ENCODE measurements at places on chromosomes 4 and X. TPM values are rescaled to one million over a fixed set of nuclear protein-coding genes. Genes with fewer than 3 reads are reported as not detected.

The TRIM61 gene
- polyA plus RNA-seq: 0.30 TPM

The SSX4B gene
- not detected for polyA plus RNA-seq

DNA sequence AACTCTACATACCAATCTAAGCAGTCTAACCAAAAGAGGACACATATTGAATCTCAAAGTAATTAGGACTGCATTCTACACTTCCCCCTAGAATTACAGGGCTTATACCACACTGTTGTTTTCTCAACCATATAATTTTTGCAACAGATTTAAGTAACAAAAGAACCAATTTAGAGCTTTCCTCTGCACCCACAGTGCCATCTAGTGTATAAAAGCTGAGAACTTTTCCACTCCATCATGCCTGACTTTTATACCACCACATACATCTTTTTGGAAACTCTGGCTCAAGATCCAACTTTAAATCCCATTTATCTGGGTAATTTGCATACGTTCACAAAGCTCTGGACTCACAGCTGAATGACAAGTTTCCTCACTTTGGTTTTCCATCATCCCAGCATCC, 99.5 kb downstream of the EFHC2 start:
- no peaks in the 10 kb centered on the region for H3K27me3 ChIP-seq
- DNase-seq: no peak
- no peak overlapping the region for H3K4me3 ChIP-seq
- no peak overlapping the region for H3K27ac ChIP-seq

GRCh38 chr4:176959980-176960379, 167.3 kb upstream of the VEGFC start:
- no peak overlapping the region for H3K27ac ChIP-seq
- H3K36me3 ChIP-seq: no peaks in the 10 kb centered on the region
- no peaks in the 10 kb centered on the region for H3K4me1 ChIP-seq
- no peak overlapping the region for H3K4me3 ChIP-seq
- DNase-seq: no peak
- H3K27me3 ChIP-seq: no peaks in the 10 kb centered on the region

DNA sequence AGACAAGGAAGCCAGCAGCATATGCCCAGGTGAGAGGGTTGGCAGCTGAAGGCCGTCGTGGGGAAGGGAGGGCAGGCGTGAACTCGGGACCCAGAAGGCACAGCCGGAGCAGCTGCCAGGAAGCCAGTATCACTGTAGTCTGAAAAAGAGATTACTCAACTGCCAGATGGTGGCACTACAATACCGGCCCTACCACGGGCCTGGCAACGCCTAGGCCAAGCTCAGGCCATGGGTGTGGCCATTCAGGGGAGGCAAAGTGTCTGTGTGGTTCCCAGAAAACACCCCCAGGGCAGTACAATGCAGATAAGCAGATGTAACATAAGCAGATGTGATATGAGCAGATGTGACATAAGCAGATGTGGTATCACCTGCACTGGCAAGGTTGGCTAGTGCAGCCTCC, 236.0 kb downstream of the AFAP1 start:
- no peak overlapping the region for H3K27ac ChIP-seq
- H3K4me1 ChIP-seq: no peaks in the 10 kb centered on the region
- H3K27me3 ChIP-seq: no peaks in the 10 kb centered on the region
- no peak overlapping the region for H3K4me3 ChIP-seq
- no peaks in the 10 kb centered on the region for H3K36me3 ChIP-seq
